Pulmonary artery endothelial cell (primary cell): ENCODE measurements at places on chromosomes 3 and 15.

DNA sequence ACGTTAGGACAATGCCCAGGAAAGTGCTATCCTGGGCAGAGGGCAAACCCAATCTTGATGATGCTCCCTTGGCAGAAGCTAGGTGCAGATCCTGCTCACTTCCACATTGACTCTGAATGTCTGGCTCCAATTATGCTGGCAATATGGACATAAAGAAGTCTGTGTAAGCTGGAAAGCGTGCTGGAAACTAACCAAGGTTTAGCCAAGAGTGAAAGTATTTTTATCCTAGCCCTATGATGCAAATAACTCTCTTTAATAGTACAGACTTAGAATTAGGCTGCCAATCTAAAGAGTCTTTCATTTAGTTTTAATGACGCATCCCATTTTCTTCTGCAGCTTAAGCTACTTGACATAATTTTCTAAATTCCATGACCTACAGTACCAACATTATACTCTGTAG, 571.8 kb downstream of the TUSC7 start:
- DNase-seq = no peak

GRCh38 chr3:138937690-138938055, 9.3 kb downstream of the FOXL2 start:
- DNase-seq = no peak

DNA sequence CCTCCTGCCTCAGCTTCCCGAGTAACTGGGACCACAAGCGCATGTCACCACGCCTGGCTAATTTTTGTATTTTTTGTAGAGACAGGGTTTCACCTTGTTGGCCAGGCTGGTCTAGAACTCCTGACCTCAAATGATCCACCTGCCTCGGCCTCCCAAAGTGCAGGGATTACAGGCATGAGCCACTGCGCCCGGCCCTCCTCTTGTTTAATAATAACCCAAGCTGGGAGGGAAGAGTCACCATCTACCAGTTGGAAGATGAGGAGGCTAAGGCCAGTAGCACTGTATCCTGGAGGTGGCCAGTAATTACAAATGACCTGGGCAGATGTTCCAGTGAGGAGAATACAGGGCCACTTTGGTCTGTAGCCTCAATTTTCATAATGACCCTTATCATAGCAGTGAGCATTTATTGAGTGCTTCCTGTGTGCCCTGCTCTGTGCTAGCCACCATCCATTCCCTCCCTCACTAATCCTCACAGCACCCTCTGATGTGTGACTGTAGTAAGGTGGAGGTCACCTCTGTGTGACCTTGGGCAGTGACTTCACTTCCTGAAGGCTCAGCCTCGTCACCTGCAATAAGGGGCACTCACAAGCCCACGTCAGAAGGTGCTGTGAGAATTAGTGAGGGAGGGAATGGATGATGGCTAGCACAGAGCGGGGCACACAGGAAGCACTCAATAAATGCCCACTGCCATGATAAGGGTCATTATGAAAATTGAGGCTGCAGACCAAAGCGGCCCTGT, 64.2 kb downstream of the ABTB1 start:
- DNase-seq = no peak

DNA sequence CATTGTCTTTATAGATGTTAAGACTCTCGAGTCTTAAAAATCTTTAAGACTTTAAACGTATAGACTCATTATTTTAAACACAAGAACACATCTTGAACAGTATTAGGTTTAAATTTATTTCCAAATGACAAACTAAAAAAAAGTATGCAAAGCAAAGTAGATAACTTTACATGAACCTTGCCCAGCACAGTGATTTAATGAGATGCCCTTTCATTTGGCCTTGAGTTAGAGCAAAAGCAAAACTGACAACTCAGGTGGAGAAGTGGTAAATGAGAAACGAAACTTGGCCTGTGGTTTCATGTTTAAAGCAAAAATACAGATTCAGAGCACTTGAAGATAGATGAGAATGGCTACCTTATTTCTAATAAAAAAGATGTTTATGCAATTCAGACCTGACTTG, 8.6 kb downstream of the GPR15 start:
- DNase-seq = no peak

DNA sequence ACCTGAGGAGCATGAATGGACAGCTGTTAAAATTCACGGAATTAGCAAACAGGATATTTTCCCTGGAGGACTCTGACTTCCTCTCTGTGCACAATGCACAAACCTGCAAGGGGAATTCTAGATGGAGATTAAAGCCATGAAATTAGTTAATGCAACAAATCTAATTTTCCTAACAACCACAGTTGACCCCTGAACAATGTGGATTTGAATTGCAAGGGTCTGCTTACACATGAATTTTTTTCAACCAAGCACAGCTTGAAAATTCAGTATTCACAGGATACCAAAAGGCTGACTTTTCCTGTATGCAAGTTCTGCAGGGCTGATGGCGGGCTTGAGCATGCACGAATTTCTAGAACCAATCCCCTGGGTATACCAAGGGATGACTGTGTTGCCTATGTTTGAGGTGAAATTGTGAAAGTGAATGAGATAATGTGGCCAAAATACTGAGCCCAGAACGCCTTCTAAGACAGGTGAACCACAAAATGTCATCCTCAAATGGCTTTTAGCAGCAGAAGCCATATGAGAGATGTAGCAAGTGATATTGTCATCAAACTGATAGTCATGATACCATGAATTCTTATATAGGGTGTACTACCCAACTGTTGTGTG, 52.5 kb downstream of the COL8A1 start:
- DNase-seq = no peak
